Right atrium auricular region (tissue), 2 donors: ENCODE measurements at places on chromosomes 1 and 21.

GRCh38 chr1:52938183-52938451 lies 11.0 kb downstream of the SCP2 start:
- no peak for DNase-seq

- DNase-seq, result no peak
Measured at GRCh38 chr1:159877695-159878444, 15.4 kb upstream of the VSIG8 start.

- no peak for DNase-seq
Measured at GRCh38 chr1:196951711-196952394, 8.3 kb downstream of the CFHR2 start.

DNA sequence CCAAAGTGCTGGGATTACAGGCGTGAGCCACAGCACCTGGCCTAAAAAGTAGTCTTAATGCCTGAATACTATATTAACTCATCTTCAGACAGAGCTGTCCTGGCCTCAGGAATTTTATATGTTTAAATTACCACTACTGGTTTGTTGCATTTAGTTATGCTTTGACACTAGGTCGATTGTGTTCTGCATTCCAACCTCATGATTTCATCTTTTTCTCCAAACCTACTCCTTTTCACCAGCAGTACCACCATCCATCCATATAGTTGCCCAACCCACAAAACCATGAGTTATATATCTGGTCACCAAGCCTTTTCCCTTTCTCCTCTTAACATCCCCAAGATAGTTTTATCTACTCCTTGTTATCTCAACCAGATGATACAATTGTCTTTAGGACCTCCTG lies 22.6 kb downstream of the FMO5 start:
- DNase-seq, result no peak

DNA sequence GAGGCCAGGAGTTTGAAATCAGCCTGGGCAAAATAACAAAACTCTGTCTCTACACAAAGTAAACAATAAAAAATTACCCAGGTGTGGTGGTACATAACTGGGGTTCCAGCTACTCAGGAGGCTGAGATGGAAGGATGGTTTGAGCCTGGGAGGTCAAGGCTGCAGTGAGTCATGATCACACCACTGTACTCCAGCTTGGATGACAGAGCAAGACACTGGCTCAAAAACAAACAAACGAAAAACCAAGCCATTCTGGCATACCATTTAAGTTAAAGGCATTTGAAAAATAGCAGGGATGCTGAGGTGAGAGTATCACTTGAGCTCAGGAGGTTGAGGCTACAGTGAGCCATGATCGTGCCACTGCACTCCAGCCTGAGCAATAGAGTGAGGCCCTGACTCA lies 5.3 kb upstream of the ALDH9A1 start:
- DNase-seq, result no peak

DNA sequence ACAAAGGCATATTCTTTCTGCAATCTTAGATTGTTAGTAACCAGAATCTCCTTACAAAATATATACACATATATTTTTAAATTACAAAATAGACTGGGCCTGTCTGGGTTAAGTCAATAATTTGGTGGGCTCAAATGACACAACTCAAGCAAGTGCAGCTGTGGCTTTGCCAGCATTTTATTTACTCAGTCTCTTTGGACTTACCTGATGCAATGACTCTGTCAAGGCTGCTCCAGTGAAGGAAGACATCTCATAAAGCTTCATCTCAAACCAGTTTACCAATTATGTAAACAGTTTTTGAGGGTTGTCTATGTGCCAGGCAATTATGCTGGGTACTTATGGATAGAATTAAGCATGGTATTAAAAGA lies 22.8 kb upstream of the ABCA4 start:
- no peak for DNase-seq

DNA sequence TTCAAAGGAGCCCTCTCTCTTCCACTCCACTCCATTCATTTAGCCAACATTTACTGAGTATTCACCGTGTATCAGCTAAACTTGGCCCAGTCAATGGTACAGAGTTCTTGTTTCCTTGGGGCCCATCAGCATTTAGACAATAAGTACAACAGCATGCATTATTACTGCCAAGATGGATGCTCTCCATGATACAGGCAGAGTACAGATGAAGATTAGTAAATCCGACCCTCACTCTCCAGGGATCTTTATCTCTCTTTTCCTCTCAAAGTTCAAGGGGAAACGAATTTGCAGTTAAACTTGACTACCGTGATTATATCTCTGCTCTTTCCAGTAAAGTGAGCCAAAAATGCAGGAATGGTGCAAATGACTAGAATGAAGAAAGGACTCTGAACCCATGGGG lies 184.6 kb upstream of the DUSP10 start:
- DNase-seq, result no peak

- peak; percentile 66 for DNase-seq
Measured at GRCh38 chr21:34029743-34030528, 43.4 kb upstream of the MRPS6 start.

DNA sequence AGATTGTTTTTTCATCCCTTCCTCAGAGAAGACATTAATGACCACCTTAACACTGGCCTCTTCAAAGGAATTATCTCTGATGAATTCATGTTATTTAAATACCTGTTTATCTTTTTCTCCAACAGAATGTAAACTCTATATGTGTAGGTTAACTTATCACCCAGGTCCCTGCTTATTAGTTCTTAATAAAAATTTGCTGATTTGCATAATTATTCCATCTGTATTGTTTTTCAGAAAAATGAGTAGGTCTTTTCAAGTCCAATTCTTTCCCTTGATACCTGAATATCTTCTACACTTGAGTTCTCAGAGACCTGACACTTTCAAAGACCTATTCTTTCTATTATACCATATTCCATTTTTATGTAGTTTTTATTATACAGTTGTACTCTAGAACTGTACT lies 886.7 kb upstream of the TMPRSS15 start:
- DNase-seq, result no peak

- peak; percentile 91 for DNase-seq
Measured at GRCh38 chr1:12184008-12184681, 17.4 kb downstream of the TNFRSF1B start.

- no peak for DNase-seq
Measured at GRCh38 chr21:31128234-31128633, 90.0 kb upstream of the KRTAP19-8 start.

- DNase-seq, result no peak
Measured at GRCh38 chr1:19770436-19771190, 29.1 kb downstream of the TMCO4 start.

DNA sequence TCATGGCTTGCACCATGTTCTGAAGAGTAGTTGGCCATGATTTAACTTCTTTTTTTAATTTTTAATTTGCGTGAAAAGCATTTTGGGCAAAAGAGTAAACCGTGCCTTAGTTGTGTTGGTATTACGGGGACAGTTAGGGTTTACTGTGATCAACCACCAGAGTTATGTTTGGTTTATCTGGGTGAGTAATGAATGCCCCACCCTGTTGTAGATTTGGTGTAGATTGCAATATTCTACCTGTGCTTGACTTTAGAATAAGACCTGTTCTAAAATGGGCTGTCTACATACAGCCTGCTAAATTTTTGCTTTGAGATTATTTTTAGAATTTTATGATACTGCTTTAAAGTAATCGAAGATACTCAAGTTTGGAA lies 1.4 kb downstream of the USP25 start:
- no peak for DNase-seq

GRCh38 chr1:162988869-162989268 lies 80.3 kb upstream of the RGS4 start:
- no peak for DNase-seq
